ENCODE measurements at places on chromosomes 7 and 10.

- no peak for DNase-seq
Measured at GRCh38 chr10:122112021-122112616, 123.2 kb downstream of the TACC2 start.

GRCh38 chr10:76432016-76433012, 1000.9 kb downstream of the LRMDA start:
- peak; percentile 48 for DNase-seq

DNA sequence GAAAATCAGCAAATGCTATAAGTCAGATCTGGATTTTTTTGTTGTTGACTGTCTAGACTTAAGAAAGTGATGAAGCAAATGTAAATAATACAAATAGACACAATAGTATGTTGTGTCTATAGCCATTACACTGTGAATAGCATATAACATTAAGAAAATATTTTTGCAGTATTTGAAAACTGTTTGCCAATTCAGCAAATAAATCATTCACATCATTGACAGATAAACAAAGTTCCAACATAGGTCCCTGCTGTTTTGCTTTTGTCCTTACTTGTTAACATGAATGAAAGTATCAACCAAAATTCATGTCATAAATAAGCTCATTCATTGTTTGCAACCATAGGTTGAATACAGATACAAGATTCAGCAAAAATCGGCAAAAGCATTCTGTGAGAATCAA, 200.5 kb downstream of the KIF20B start:
- no peak for DNase-seq

GRCh38 chr10:47035171-47035818, 124.1 kb downstream of the PTPN20 start:
- no peak for DNase-seq

GRCh38 chr7:2072042-2072441, 160.7 kb downstream of the MAD1L1 start:
- DNase-seq, result no peak

- DNase-seq, result no peak
Measured at GRCh38 chr10:112753961-112754411, 196.1 kb upstream of the TCF7L2 start.

- no peak for DNase-seq
Measured at GRCh38 chr7:105028004-105028403, 14.0 kb downstream of the KMT2E start.

DNA sequence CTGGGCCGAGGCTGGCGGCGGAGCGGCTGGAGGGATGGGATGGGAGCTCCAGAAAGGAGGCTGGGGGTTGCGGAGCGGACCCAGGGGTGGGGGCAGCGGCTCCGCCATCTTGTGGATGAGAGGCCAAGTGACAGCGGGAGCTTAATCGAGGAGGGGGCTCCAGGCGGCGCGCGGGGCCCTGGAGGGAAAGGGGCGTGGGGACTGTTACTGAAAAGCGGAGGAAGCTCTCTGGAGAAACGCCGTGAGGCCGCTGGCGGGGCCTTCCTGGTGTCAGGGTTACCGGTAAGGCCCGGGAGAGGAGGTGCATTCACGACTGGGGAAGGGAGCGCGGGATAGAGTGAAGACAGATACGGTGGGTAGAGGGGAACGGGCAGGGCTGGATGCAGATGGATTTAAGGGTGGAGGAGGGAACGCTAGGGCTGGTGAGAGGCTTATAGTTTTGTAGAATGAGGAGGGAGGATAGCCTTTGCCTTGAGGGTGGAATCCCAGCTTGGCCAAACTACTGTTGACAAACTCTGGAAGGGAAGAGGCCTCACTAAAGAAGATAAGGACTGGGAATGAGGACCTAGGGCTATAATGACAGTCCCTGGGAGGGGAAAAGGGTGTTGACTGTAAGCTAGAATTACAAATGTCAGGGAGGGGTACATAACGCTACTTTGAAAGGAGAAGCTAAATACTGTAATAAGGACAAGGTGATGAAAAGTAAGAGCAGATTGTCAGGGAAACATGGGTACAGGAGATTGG, 535 bp downstream of the BTRC start:
- DNase-seq, result no peak

GRCh38 chr10:114822444-114823076, 980 bp downstream of the FHIP2A start:
- DNase-seq, result no peak

GRCh38 chr7:42661312-42661711, 250.6 kb downstream of the C7orf25 start:
- peak; percentile 18 for DNase-seq

DNA sequence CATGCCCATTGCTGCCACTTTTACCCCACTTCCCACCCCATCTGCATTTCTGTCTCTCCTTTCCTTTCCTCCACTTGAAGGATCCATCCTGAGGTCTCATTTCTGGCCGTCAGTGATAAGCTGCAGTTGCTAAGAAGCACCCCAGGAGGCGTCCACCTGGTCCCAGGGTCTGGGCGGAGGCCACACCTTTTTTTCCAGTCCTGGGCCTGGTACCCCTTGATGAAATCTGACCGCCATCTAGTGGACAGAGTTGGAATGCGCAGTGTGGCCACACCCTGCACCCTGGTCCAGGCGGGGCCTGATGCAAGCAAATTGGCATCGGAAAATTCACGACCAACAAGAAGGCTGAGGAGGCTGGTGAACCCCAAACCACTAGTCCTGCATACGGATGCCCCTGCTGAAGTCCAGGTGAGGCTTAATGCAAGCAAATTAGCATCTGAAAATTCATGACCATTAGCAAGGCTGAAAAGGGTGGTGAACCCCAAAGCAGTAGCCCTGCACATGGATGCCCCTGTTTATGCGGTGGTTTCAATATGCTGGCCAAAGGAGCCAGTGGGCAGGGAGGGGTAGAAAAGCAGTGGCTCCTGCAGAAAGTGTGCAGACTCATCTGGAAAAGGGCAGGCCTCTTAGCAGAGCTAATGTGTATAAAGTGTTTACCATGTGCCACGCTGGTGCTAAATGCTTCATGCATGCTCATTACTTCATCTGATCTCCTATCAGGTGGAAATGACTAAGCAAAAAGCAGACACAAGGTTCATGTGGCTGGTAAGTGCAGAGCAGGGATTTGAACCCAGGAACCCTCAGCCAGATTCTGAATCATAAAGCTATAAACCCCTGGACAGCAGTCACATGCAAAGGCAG, 43.2 kb downstream of the GPAM start:
- DNase-seq, result no peak

- DNase-seq, result no peak
Measured at GRCh38 chr10:14598809-14599764, 175.6 kb downstream of the FAM107B start.

DNA sequence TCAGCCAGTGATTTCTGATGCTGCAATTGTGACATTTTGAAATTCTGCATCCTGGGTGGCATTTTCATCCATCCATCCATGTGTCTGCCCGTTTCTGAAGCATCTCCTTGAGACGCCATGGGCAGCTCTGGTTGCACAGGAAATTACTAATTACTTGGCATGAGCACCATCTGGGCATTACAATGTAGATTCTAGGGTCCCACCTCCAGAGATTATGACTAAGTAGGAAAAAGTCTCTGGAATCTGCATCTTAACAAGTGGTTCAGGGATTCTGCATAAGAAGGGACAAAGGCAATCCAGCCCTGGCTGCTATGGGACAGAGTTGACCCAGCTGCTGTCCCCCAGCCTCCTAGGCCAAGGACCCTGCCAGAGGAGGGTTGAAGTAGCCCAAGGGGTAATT, 65.3 kb downstream of the CUZD1 start:
- no peak for DNase-seq

GRCh38 chr7:107233174-107233573, 64.4 kb downstream of the HBP1 start:
- DNase-seq, result no peak

GRCh38 chr7:128890306-128891109, 20.0 kb downstream of the KCP start:
- DNase-seq, result no peak

- no peak for DNase-seq
Measured at GRCh38 chr10:121065330-121065729, 214.2 kb downstream of the WDR11 start.

Data from non-pigmented ciliary epithelial cell (primary cell).